ENCODE measurements at places on chromosomes 6 and 20.
A peak's percentile ranks its signal among the peaks of the same experiment; 100 is the strongest.

GRCh38 chr6:45727228-45727627 lies 288.4 kb downstream of the CLIC5 start:
- DNase-seq, result no peak

DNA sequence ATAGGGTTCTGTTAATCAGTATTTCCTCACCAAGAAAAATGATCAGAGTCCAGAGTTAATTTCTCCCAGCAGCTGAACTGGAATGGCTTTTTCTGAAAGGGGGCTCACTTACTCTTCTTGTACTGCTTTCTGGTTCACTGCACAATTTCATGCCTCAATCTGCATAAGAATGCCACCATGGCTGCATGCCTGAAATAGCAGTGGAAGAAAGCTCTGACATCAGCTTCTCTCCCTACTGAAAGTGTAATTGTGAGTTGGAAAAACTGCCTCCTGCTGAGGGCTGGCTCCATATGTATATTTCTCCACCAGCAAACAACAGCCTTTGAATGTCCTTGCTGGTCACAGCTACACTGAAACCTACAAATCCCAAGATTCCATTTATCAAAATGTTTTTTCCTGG lies 1027.2 kb upstream of the GJE1 start:
- DNase-seq, result no peak

GRCh38 chr6:27866357-27867050 lies 45.7 kb downstream of the OR2B2 start:
- no peak for DNase-seq

- peak; percentile 59 for DNase-seq
These were observed 147.4 kb upstream of the OLIG3 start for GRCh38 chr6:137641474-137642077.

- no peak for DNase-seq
These were observed 17.5 kb downstream of the DNMT3B start for GRCh38 chr20:32779500-32780211.

All from mesothelial cell of epicardium (in vitro differentiated cells).